ENCODE measurements at places on chromosomes 5 and 9.

DNA sequence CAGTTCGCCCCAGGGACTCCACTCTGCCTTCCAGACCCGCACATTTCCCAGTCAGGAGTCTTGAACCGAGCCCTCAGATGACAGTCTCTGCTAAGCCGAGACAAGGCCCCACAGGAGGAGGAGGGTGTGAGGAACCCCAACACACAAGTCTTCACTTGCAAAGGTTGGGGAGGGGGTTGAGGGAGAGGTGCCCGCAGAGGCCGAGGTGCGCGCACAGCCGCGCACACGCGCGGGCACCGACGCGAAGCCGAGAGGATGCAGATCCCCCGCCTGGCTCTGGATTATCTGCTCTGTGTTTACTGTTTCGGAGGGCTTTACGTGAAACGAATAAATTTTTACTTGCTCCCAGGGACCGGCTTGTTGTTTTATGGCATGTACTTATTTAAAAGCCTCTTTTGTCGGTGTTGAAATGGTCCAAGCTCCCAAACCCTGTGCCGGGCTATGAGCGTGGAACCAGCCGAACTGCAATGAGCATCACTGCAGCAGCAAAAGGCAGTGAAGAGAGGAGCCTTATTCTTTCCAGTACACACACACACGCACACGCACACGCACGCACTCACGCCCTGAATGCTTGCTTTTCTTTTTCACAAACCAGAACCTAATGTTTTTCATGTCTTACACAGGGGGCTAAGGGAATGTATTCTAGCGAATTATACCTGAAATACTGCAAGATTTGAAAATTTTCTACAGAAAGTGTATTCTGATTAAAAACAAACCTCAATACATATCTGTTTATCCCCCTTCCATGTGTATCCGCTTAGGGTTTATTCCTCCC is 297.7 kb downstream of the PARP8 start:
- no peak for DNase-seq

GRCh38 chr5:65394087-65394486 is 87.6 kb downstream of the ADAMTS6 start:
- no peak for DNase-seq

GRCh38 chr5:16366491-16366890 is 99.1 kb downstream of the ZNF622 start:
- DNase-seq: no peak

DNA sequence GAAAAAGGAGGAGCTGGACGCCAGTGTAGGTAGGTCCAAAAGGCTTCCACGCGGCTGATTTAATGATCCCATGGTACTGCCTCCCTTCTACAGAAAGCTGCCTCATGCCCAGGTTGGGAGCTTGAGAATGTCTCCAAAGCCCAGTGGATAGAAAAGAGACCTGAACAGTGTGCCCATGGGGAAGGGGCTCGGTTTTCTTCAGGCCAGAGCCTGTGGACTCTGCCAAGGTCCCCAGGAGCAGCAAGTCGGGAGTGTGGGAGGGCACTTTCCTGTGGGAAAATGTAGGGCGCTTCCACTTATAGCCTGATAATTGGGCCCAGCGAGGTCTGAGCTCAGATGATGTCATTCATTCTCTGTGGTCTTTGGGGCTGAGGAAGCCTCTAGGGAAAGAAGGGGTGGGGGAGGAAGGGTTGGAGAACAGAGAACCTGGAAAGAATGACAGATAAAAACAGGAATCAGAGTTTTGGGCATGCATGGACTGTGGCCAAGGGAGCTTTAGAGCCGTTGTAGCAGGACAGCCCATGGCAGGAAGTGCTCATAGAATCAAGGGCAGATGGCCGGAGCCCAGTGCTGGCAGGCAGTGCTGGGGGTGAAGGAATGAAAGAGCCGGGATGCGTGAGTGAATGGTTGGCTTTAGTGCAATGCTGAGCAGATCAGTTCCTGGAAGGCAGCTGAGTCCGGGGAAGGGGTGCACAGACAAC is 42.5 kb upstream of the SH3PXD2B start:
- DNase-seq: no peak

DNA sequence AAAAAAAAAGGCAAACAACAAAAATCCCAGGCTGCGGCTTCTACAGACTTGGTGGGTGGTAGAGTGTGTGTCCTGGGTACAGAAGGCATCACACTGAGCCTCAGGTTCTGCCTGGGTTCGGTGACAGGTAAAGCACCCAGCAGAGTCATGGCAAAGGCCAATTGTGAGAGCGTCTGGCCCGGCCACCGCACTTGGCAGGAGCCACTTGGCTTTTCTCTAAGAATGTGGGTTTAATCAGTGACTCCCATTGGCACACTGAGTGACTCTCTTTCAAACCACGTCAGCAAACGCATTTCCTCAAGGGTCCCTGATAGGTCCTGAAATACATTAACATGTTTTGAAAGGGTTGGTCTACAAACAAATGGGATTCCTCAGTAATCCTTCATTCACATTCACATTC is 17.0 kb downstream of the COL23A1 start:
- DNase-seq: no peak

DNA sequence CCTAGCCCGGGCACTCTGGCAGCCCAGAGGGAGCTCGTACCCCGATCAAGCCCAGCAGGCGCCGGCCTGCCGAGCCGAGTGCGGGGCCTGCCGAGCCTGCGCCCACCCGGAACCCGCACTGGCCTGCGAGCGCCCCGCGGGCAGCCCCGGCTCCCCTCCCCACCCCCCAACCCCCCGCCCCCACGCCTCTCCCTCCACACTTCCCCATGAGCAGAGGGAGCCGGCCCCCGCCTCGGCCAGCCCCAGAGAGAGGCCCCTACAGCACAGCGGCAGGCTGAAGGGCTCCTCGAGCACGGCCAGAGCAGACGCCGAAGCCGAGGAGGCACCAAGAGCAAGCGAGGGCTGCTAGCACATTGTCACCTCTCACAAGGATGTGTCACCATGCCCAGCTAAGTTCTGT is 36.2 kb upstream of the CCDC180 start:
- no peak for DNase-seq

DNA sequence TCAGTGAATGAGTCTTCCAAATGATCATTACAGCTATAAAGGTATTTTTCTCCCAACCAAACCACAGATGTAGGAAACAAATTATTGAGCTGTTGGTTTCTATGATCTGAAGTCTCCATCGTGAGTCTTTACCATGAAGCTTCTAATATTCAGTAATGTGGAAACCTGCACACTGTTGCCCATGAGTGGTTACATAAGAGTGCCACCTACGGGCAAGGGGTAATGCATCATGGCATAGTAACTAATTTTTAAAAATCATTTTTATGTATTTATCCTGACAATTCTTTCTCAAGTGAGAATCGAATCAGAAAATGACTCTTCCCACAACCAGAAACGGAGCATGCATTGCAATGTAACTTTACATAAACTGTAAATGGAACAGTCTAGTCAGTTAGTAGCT is 282.5 kb upstream of the SMARCA2 start:
- no peak for DNase-seq

DNA sequence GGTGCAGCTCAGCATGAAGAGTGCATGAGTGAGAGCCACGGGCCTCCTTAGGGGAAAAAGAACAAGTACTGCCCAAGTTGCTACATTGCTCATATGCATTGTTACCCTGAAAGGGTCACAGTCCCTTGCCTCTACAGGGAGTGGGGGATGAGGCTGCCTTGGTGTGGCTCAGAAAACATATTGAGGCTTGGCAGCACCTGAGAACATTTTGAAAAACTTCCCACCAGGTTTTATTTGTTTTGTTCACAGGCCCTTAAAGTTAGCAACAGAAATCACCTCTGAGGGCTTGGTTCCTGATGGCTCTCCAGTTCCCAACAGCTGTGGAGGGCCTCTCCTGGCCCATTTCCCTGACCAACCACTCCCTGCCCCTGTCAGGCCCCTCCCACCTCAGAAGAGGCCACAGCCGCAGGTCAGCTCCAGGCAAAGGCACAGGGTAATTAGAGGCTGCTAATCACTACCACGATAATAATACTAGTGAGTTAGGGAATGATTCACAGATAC is 90.7 kb upstream of the ADRA1B start:
- no peak for DNase-seq

DNA sequence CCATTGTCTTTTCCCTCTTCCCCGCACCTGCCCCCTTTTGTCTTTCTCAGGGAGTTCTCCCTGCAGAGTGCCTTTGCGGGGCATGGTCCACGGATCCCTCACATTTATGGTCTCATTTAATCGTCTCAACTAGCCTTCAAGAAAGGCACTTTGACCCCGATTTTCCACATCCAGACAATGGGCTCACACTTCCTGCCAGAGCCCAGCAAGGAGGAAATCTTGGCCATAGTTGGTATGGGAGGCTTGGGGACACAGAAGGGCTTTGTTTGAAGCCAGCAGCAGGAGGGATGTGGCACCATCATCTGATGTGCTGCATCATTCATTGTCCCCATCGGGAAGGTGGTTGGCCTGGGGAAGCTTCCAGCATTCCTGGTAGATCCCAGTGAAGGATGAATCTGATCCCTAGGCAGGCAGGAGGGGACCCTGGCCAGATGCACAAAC is 24.9 kb downstream of the GSN start:
- no peak for DNase-seq

- no peak for DNase-seq
Measured at GRCh38 chr5:95780597-95780996, 41.9 kb downstream of the GLRX start.

DNA sequence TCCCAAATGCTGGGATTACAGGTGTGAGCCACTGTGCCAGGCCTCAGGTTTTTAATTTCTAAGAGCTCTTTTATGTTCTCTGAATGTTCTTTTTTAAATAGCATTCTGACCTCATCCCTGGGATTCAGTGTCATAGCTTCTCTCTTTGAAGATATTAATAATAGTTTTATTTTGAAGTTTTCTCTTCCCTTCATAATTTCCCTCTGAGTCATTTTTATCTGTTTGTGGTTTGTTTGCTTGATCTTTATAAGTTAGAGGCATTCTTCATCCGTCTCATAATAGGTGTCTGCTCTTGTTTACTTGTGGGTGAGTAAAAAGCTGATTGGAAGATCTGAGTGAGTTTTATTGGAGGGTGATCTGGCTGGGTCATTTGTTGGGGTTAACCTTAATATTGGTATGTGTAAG is 12.5 kb upstream of the MAMDC2 start:
- DNase-seq: no peak

GRCh38 chr5:68137511-68138140 is 77.9 kb upstream of the PIK3R1 start:
- DNase-seq: no peak

GRCh38 chr5:14953075-14953607 is 81.6 kb upstream of the ANKH start:
- no peak for DNase-seq

DNA sequence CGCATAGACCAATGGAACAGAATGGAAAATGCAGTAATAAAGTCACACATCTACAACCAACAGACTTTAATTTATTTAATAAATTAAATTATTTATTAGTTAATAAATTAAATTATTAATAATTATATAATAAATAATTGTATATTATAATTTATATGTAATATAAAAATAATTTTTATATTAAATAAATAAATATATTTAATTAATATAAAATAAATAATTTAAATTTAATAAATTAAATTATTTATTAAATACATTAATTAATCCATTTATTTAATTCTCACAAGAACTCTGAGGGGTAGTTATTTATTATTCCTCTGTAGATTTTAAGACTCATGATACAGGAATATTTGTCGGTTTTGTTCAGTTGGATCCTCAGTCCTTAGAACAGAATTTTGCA is 176.1 kb upstream of the ADAMTS19 start:
- no peak for DNase-seq

DNA sequence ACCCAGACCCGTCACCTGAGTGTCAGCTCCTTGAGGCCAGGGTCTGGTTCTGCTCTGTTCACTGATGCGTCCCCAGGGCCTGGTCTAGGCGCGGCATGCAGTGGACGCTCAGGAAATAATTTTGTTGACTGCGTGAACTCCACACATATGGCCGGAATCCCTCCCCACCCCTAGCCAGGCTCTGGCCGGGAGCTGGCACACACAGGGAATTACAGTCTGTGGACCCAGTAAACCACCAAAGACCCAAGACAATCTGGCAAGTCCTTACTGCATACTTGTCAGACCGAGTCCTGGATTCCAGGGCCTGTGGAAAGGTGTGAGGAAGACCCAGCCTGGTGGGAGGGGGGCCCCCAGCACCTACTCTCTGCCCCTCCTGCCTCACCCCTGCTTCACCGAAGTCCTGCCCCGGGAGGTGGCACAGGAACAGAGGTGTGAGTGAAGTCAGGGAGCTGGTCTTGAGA is 113.0 kb upstream of the IER5L start:
- no peak for DNase-seq

GRCh38 chr5:167064198-167064776 is 1227.2 kb upstream of the WWC1 start:
- DNase-seq: no peak

DNA sequence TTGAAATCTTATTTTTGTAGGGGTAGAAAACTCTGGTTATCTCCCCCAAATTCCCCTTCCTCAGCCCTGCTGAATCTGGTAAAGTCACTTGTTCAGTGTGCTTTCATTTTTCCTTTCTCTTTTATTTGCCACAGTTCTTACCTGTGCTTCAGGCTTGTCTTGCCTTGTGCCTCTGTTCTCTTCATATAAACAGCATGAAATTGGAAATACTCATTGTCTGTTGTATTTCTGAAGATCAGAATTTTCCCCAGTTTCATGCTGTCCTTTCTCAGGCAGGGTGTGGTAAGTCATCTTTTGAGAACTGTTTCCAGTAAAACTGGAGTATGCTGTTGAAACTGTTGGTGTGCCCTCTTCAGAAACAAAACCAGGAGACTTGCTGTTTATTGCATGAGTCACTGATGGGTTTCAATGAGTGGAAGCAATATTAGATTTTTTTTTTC is 7.0 kb downstream of the PAM start:
- DNase-seq: peak; percentile 26

- no peak for DNase-seq
Measured at GRCh38 chr9:99092643-99093491, 12.0 kb upstream of the TGFBR1 start.

DNA sequence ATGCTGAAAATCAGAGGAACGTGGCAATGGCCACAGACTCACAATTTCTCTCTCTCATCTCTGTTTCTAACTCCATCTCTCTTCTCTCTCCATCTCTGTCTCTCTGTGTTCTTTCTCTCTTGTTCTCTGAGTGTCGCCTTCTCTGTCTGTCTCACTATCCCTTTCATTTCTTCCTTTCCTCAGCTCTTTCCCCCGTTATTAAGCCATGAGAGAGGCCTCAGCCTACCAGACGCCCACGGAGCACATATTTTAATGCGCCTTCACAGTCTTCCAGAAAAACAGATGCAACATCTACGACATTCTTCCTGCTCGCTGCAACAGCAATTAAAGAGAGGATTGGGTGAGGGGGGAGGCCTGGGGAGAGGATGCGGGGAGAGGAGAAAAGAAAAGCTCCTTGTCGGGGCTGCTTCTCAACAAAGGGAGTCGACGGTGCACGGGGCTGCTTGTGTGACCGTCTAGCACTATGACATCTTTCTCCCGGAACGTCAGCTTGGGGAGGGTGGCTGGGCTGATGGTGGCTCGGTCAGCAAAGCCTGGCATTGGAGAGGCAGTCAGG is 37.7 kb upstream of the NEURL1B start:
- no peak for DNase-seq

DNA sequence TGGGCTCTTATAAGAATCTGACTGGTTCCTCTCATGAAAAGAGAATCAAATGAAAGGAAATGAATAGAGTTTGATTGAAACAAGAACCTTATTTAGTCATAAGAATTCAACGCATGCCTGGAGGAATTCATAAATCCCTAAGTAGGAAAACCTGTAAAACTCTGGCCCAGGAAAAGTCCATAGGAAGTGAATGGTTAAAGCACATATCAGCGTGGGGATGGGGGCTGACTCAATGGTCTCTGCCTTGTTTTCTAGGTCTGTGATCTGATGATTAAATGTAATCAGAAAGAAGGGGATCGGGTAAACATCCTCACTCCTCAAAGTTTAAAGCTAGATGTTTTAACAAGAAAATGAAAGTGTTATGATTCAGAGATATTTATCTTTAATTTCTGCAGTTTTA is 759.4 kb upstream of the C9orf72 start:
- DNase-seq: no peak

- no peak for DNase-seq
Measured at GRCh38 chr5:61823781-61824180, 482.2 kb upstream of the KIF2A start.
